GM23248 (cell line): ENCODE measurements at places on chromosomes 12 and 14. TPM values are rescaled to one million over a fixed set of nuclear protein-coding genes. Genes with fewer than 3 reads are reported as not detected.

DNA sequence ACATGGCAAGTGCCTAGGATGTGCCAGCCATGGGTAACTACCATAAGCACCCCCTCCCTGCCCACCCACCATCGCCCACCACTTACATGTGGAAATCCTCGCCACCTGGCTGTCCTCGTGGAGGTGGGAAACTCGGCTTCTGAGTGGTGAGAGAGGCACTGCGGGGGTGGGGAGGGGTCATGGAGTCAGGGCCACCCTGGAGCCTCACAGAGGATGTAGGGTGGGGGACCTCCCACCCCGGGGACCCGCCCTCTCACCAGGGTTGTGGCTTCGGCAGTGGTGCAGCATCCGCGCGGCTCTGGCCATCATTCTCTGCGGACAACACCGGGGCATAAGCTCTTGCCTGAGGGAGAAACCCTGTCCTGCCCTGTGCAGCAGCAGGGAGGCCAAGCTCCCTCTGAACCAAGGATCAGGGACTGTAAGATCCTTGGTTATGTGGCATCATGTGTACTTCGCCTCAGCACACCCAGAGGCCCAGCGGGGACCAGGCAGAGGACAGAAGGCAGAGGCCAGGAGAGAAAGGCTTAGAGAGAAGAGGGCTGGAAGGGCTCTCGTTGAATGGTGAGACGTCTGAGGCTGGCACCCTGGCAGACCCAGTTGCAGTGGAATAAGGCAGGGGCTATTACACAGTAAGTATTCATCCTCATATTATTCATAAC lies 12.8 kb upstream of the ENDOU start:
- no peak for DNase-seq

- DNase-seq = peak; percentile 17
Measured at GRCh38 chr14:88422047-88422446, 36.6 kb downstream of the SPATA7 start.

DNA sequence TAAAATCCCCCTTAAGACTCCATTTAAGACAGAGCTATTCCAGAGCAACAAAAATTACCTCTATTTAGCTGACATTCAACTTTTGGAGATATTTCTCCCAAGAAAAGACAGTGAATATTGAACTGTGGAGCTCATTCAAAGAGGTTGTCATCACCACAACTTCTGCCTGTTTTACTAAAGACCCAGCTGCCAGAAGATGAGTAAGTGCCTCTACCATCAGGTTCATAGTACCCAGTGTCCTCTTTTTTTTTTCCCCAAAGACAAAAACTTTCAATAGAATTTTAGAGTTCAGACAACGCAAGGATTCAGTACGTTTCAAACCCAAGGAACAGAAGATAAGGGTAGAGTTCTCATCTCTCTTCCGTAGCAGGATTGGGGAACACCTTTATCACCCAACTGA lies 461.3 kb downstream of the BCAT1 start:
- DNase-seq = no peak

DNA sequence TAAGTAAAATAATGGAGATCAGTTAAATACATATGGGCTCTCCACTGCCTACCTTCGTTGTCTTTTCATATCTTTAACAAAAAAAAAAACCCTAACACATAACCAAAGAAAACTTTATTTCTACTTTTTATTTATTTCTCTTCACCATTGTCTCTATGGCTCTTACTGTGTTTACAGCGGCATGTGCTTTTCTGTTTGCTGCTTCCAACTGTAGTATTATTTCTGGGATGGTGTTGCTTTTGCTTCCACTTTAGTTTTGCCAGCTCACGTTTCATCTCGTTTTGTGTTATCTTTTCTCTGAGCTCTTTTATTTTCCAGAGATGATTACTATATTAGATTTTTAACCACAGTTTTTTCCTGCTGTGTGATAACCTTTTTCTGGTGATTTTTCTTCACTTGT lies 46.1 kb downstream of the KTN1 start:
- DNase-seq = no peak

DNA sequence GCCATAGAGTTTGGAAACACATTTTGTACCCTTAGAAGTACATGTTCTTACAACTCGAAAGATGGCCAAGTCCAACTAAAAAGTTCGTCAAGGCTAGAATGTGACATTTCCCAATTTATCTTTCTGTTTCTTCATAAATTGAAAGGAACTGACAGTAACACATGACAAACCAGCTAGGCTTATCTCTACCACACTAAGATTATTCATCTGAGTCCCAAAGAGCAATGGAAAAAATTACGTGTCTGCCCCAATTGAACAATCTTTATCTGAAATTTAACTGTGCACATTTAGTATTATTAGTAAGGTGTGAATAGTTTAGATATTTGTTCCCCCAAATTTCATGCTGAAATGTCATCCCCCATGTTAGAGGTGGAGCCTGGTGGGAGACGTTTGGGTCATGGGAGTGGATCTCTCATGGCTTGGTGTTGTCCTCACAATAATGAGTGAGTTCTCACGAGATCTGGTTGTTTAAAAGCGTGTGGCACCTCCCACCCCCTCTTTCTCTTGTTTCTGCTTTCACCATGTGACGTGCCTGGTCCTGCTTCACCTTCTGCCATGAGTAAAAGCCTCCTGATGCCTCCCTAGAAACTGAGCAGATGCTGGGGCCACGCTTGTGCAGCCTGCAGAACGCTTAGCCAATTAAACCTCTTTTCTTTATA lies 13.3 kb downstream of the CPM start:
- DNase-seq = no peak

DNA sequence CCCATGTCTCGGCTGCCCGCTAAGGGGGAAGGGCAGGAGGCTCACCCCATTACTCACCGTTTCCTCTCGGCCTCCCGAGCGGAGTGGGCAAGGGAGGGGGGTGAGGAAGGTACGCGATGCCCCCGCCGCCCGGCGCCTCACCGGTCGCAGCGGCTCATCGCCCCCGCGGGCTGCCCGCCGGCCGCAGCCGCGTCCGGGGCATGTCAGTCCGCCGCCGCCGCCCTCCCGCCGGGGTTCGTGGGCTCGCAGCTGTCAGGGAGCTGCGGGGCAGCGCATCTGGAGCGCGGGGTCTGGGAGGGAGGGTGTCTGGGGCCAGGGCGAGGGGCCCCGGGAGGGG lies 461 bp downstream of the SLC8A3 start:
- DNase-seq = peak; percentile 27

DNA sequence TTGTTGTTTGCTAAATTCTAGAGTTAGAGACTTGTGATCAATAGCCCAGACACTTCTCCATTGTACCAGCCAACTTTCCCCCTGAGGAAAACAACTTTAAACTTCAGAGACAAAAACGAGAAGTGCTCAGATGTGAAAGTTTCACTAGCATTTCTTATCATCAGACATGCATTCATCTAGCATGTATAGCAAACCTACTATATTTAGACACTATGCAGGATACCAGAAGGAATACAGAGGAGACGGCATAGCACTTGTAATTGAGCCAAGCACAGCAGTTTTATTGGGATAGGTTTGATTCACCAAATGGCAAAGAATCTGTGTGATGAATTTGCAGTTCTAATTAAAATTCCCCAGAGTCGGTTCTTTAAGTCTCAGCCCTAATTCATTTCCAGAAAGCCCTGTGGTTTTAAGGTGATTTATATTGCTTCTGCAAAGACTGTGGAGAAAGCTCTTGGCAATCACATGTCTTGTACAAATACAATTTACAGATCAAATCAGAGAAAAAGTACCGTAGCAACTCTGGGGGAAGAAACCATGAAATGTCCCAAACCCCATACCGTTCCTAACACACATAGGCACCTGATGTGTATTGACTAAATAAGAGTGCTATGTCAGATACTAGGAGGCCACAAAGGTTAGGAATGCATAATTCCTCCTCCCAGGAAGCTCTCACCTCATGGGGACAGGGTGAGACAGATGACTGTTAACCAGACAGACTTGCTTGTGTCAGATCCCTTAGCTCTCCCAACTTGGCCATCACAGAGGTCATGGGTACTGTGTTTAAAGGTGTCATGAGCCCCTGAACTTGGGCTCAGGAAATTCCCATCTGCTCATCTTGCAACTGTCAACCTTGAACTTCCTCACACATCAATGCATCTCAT lies 69.6 kb upstream of the KRAS start:
- DNase-seq = no peak

DNA sequence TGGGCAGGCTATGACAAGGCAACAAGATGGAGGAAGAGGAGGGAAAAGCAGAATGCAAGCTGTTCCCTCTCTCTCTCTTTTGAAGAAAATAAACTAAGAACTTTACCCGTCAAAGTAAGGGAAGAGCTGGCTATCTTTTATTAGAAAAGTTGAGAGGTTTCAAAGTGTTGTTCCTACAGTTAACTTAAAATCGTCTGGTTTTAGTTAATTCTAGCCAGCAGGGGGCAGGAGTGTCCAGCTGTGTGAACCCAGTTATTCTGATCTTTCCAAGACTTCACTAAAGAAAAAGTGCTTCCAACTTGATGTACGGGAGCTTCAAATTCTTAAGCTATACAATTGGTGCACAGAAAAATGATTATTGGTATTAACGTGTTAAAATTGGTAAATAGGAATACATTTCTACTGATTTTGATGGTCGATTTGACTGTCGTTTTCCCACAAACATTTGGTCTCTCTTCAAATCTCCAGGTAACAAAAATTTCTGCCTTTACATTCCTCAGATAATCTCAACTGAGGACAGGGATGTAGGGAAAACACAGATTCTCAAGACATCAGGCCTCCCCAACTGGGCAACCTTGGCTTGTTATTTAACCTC lies 28.4 kb upstream of the MON2 start:
- DNase-seq = peak; percentile 66

DNA sequence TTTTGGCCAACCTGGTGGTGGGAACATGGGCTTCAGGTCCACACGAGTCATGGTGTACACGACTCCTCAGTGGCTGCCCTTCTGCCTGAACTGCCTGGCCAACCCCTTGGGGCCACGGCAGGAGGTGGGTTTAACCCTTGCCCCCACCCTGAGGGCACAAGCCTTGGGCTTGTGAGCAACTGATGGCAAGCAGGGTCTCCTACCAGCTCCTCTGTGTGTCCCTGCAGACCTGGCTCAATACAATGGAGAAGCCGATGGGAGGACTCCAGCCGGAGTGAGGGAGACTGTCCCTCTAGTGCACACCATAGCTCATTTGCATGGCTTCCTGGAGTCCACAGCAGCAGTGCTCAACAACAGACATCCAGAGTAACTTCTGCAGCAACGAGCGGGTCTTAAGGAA lies 28.0 kb downstream of the JAG2 start:
- no peak for DNase-seq

GRCh38 chr12:22325218-22325617 lies 9.3 kb downstream of the ST8SIA1 start:
- no peak for DNase-seq

DNA sequence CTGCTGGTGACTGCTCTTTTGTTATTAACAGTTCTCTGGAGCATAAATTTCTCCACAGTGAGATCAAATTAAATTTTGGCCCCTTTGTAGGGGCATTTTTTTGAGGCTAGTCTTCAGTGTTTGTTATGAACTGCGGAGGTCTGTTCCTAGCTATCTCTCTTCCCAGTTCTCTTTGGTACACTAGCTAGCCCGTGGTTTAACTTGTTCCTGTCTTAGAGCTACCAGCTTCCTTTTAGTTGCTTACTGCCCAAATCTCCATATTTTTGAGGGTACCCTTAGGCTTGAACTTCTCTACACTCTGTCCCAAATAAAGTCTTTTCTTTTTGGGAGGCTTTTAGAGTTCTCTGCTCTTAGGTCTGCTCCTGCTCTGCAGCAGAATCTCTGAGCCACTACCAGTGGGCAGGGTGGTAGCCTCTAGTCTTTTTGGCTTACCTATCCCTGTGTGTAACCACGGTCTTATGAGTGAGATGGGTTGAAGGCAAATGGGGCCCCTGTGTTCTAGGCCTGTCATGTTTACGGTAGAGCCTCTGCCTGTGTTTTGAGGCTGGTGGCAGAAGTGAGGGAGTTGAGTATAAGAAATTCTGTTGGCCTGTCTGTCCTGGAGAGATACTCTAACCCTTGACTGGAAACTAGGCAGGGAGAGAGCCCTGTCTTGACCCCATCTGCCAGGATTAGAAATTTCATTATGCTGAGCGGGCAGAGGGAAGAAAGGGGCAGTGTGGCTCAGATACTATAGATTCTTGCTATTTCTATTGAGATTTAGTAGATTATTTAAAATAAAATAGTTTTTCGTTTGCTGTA lies 21.0 kb downstream of the CNOT2 start:
- DNase-seq = no peak

DNA sequence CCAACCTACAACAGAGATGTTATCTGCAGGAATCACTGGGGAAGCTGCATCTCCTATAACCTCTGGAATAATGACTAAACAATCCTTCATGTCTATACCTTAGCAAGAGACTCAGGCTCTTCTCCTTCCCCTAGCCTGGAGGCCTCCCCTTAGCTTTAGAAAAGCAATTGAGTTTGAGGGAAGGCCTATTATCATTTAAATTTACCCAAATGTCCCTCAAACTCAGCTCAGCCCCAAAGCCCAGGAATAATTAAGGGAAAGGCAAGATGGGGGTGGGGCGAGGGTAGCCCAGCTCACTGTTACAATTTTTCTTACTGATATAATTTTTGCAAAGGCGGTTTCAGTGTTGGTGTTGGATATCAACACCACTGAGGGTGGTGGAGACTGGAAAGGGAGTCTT lies 151.4 kb upstream of the EEA1 start:
- no peak for DNase-seq

GRCh38 chr14:67461341-67461985 lies 27.1 kb downstream of the TMEM229B start:
- DNase-seq = peak; percentile 47

- peak; percentile 31 for DNase-seq
Measured at GRCh38 chr12:104281636-104282035, 21.9 kb upstream of the EID3 start.

DNA sequence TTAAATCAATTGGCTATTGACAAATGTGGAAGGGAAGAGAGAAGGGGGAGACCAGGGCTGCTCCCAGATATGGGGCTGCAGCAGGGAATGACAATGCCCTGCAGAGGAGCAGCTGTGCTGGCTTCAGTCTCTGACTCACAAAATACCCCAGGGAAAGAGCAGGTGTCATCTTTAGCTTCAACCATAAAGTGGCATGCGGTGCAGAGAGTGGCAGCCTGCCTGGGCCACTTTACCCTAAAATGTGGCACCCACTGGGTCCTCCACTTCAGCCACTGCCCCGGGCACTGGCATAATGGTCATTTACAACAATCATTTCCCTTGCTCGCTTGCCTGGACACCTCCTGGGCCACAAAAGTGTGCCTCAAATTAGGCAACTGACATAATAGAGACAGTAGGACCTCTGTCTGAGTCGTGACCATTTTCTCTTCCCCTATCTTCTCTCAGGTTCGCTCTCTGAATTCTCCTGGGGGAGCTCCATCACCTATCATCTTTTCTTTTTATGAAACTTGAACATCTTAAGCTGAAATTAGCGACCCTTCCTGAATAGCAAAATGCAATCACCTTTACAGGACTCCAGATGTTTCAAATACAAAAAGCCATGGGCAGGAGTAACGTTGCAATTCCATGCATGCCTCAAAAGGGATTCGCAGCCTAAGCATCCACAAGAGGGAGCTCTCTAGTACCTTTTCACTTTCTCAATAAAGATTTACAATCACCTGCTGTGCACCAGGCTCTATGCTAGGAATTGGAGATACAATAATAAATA lies 179.9 kb upstream of the ATF7IP start:
- peak; percentile 59 for DNase-seq

GRCh38 chr12:51695241-51696010 lies 104.4 kb downstream of the SCN8A start:
- peak; percentile 54 for DNase-seq

GRCh38 chr12:109779382-109779781 lies 53.8 kb downstream of the TRPV4 start:
- no peak for DNase-seq

GRCh38 chr12:89181271-89181920 lies 170.9 kb downstream of the DUSP6 start:
- DNase-seq = peak; percentile 85

TAS2R7 gene
- not detected in 2 replicates for polyA plus RNA-seq

FAR2 gene
- 3.3 and 3.6 TPM in 2 replicates for polyA plus RNA-seq

SPX gene
- 0.24 and 0.37 TPM in 2 replicates for polyA plus RNA-seq

TAS2R50 gene
- not detected in 2 replicates for polyA plus RNA-seq

IGF1 gene
- polyA plus RNA-seq = 2.1 and 2.3 TPM in 2 replicates

MAP1LC3B2 gene
- 8.4 and 9.0 TPM in 2 replicates for polyA plus RNA-seq

CRIP1 gene
- polyA plus RNA-seq = 32.7 and 37.7 TPM in 2 replicates

LRP1-AS gene
- polyA plus RNA-seq = 0.60 TPM in 1 of 2 replicates, not detected in the other
